Activated naive CD8-positive, alpha-beta T cell treated with anti-CD3 and anti-CD28 coated beads for 36 hours (primary cell): ENCODE measurements at places on chromosomes 3 and 15. TPM values are rescaled to one million over a fixed set of nuclear protein-coding genes. Genes with fewer than 3 reads are reported as not detected.

Gene LMAN1L
- total RNA-seq, result 0.14 TPM

Gene FOXL2NB
- total RNA-seq, result not detected

Gene FBXO40
- not detected for total RNA-seq

Gene PPIP5K1
- 32.8 TPM for total RNA-seq

Gene SLC22A14
- not detected for total RNA-seq

Gene CHDH
- 0.10 TPM for total RNA-seq
